ENCODE measurements at places on chromosomes 7 and 10.

DNA sequence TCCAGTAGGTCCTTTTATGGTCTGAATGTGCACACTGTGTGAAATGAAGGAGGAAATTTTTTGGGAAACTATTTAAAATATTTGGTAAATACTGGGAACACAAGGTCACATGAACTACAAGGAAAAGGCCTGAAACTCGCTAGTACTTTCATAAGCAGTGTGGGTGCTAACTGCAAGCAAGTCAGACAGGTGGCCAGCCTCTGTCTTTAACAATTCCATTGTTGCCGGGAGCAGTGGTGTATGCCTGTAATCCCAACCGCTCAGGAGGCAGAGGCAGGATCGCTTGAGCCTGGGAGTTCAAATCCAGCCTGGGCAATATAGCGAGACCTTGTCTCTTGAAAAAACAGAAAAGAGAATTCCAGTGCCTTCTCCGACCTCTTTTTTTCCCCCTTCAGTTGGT is 37.5 kb downstream of the SMURF1 start:
- no peak for DNase-seq

DNA sequence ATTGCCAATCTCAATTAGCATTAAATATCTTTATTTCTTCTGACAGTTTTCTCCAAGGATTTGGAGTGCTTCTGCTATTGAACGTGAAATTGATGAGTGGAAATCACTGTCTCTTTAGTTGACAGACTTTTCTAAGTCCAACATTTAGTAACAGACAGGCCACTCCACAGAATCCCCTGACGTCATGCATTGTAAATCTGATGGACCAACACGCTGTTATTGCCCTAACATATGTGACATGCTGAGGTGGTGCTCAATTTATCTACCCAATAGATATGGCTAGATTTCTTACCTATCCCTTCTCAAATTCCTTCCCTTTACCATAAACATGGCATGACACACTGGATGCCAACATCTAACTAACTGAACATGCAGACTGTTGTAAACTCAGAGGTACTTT is 240.6 kb upstream of the DGKB start:
- no peak for DNase-seq

DNA sequence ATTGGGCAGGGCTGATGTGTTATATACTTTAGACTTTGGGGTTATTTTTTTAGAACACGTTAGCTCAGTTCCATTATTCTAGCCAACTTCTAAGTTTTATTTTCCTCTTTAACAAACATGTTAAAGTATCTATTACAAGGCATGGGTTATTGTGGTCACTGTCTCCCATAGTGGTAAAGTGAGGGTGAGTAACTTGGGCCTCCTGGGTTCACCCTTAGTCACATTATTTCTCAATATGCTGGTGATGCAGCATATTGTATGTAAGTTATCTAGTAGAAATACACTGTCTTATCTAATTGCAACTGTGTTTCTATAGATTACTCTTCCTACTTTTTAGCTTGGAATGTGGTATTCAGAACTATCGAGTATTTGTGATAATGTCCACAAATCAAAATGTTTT is 65.9 kb downstream of the BBS9 start:
- no peak for DNase-seq

GRCh38 chr10:91589658-91590035 is 43.2 kb downstream of the PPP1R3C start:
- DNase-seq = no peak

DNA sequence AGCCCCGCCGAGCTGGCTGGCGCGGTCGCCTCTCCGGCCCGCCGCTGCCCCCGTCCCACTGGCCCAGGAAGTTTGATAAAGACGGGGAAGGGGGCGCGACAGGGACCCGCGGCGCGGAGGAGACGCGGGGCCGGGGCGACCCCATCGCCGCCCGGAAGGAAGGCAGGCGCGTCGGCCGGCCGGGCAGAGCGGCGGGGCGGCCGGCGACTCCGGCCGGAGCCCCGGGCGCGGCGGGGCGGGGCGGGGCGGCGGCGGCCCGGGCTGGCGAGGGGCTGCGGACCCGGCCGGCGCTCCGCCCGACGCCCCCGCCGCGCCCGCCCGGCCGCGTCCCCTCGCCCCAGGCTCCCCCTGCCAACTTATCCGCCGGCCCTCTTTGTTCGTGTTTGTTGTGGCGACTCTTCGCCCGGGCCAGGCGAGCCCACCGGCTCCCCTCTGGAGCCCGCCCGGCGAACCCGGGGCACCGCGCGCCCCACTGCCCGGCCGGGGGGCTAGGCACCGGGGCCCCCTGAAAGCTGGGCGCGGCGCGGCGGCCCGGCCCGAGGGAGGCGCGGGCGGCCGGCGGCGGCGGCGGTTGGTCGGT is 571 bp downstream of the KDM7A start:
- DNase-seq = no peak

All from HTR-8/SVneo (cell line).